ENCODE measurements at places on chromosomes 11 and 22.

DNA sequence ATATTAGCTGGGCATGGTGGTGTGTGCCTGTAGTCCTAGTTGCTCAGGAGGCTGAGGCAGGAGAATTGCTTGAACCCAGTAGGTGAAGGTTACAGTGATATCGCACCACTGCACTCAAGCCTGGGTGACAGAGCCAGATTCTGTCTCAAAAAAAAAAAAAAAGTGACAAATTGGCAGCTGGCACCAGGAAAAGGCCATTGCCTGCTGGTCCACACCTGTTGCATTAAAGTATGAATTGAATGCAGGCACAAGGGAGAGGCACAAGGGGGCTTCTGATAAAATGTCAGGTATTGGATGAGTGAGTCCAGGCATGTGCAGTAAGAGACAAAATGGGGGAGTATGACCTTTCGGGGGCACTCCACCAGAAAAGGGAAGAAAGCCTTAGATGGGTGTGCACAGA lies 28.2 kb downstream of the ZNF70 start:
- no peak for DNase-seq

DNA sequence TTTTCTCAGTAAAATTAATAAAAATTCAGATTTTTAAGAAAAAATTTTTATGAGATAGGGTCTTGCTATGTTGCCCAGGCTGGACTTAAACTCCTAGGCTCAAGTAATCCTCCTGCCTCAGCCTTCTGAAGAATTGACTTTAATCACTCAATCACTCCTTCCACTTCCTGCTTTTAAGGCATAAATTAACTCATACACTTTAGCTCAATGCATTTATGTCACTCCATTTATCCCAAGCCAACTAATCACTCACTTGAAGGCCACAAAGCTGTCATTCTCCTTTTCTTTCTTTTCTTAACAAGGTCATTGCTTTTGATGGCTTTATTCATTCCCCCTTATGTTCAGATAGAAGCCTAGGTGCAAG lies 877 bp downstream of the ALG9 start:
- no peak for DNase-seq

- DNase-seq: no peak
These were observed 30.8 kb downstream of the PDGFB start for GRCh38 chr22:39214006-39214382.

DNA sequence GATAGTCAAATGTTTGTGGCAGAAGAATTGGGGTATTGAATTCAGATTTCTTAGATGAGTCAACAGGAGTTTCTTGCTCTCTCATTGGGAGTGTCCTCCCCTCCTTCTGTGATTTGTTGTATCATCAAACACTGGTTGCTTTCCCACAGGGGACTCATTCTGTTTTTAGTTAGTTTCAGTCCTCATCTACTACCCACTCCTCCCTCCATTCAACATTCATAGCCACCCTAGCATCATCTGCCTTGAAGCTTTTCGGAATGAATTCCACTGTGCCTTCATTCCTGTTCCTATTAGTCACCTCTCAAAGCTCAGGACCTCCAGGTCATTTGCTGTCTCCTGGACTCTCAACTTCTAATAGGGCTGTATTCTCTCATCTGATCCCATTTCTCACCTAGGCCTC lies 31.5 kb upstream of the RAB38 start:
- DNase-seq: peak; percentile 24

DNA sequence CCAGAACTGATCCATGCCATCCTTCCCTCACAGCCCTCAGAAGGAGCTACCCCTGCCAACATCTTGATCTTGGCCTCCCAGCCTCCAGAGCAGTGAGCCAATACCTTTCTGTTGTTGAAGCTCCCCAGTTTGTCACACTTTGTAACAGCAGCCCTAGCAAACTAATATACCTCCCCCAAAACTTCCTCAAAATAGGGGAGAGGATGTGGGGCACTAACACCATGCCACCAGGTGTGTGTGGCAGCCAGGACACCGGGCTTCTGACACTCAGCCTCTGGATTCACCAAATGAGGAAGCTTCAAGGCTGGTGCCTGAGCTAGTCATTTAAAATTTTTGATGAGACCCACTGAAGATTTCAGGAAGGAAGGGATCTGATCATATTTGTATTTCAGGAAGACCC lies 84.9 kb downstream of the CSNK2A3 start:
- no peak for DNase-seq

DNA sequence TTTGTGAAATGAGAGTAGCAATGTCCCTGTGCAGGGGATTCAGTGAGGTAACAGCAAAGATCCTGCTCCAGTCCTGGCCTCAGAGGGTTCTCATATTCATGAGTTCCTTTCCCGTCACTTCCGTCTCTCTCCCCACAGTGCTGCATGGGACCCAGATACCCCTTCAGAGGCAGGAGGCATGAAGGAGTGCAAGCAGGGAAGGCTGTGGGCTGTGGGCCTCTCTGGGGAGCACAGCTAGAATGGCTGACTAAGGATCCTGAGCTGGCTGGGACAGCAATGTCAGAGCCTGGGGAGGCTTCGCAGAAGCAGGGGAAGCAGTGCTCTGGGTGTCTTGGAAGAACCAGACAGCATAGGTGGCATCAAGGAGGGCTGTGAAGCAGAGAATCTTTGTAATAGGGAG lies 13.0 kb downstream of the PKNOX2 start:
- no peak for DNase-seq

- no peak for DNase-seq
These were observed 90.2 kb upstream of the KCNQ1OT1 start for GRCh38 chr11:2789791-2790567.

- DNase-seq: no peak
These were observed 86.7 kb downstream of the RPS6KA4 start for GRCh38 chr11:64445651-64446050.

GRCh38 chr11:77411717-77412441 lies 62.0 kb downstream of the PAK1 start:
- peak; percentile 80 for DNase-seq

DNA sequence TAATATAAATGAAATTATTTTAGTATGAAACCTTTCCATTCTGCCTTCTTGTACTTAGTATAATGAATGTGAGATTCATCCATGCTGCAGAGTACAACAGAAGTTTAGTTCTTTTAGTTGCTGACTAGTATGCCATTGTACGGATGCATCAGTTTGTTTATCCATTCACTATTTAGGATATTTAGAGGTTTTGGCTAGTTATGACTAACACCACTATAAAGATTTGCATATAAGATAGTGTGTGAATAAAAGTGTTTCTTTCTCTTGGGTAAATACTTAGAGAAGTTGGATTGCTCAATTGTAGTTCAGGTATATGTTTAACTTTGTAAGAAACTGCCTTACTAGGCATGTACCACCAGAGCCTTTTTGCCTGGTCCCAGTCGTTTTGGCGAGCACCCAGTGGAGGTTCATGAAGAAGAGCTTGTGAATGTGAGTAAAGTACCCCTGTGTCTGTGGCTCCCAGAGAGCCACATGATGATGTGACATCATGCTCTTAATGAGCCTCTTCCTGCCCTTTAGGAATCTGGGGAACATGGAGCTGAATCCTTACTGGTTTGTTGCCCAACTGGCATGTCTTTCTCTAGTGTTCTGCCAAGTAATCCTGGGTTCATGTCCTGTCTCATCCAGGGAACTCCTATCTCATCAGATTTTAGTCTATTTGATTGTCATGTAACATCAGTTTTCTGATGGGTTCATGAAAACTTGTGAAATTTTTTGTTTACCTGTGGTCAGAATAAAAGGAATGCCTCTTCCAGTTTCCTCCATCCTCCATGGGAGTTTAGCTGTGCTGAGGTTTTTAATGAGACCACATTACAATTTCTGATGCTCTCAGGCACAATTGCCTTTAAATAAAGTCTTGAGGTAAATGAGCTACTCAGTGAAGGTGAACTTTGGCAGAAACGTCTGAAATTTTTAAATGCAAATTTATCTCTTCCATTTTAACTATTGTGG lies 234.8 kb downstream of the CASP12 start:
- peak; percentile 1 for DNase-seq

GRCh38 chr22:26574001-26574723 lies 15.8 kb downstream of the TPST2 start:
- no peak for DNase-seq

DNA sequence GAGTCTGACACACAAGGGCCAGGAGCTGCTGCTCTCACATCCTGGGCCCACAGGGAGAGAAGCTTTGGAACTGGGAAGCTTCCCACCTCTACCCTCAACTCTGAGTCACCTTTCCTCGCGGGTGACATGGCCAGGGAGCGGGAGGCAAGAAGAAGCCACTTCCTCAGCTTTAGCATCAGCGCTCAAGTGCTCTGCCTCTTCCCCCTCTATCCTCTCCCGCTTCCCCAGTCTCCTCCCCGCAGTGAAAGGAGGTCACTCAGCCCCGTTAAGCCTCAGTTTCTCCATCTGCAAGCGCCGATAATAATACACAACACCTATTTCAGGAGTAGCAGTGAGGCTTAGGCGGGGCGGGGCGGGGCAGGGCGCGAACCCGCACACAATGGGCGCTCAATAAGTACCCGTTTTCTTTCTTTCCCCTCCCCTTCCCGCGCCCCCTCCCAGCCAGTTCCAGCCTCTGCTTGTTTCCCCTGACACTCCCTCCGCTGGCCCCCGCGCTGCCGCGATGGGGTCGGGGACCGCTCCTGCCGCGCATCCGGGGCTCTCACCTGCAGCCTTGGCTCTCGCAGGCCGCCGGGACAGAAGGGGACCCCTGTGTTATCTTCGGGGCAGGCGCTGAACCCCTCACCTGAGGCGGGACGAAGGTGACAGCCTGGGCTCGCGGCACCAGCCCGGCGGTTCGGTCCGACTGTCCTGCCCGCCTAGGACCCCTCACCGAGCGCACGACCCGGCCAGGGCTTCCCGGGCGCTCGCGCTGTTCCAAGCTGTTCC lies 892 bp downstream of the GDPD5 start:
- peak; percentile 35 for DNase-seq
